Activated gamma-delta T cell treated with anti-CD3 and anti-CD28 coated beads, Interleukin-2, amount 50 U/mL, for 16 hours (primary cell): ENCODE measurements at places on chromosomes 11 and 22.

- no peak for DNase-seq
These were observed 1.7 kb upstream of the MRTFA start for GRCh38 chr22:40638261-40638660.

- DNase-seq = no peak
These were observed 19.7 kb upstream of the ACR start for GRCh38 chr22:50718352-50718709.

GRCh38 chr11:132352497-132352896, 982.1 kb downstream of the NTM start:
- DNase-seq = no peak

GRCh38 chr11:2409126-2409525, 8.6 kb downstream of the TSSC4 start:
- DNase-seq = no peak
